ENCODE measurements at places on chromosomes 3 and 15.
A peak's percentile ranks its signal among the peaks of the same experiment; 100 is the strongest.

- DNase-seq = no peak
Measured at GRCh38 chr3:53502737-53503136, 8.3 kb downstream of the CACNA1D start.

GRCh38 chr3:62128051-62128450 lies 245.3 kb downstream of the FEZF2 start:
- no peak for DNase-seq

DNA sequence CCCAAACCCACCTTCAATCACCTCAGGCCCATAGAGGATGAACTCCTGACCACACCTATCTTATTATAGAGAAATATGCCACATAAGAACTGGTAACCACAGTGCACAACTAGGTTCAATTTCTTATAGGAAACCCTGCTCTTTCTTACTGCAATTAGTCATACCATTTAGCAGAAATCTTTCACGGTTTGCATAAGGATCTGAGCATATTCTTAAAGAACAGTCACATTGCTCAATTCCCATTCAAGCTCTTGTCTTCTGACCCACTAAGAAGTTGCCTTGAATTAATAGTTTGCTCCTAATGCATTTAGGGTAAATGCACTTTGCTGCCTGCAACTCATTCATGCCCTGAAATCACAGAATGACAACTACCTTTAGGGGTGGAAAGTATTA lies 9.2 kb downstream of the ERC2 start:
- no peak for DNase-seq

DNA sequence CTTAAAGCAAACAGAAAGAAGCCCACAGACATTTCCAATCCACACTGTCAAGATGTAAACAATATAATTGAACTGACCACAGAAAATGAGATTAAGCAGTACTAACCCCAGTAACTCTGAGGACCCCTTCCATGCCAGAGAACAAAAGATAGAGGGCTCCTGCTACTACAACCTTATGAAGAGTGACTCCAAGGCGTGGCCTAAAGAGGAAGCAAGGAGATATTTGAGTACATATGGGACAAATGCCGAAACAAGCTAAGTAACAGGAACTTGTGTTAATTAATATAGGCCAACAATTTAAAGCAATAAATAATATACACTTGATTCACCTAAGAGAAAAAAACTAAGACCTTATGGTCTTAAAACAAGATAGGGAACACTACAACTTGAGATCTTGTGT lies 25.0 kb upstream of the VPS39 start:
- no peak for DNase-seq

GRCh38 chr3:158918008-158918407 lies 116.2 kb downstream of the MFSD1 start:
- DNase-seq = peak; percentile 7

DNA sequence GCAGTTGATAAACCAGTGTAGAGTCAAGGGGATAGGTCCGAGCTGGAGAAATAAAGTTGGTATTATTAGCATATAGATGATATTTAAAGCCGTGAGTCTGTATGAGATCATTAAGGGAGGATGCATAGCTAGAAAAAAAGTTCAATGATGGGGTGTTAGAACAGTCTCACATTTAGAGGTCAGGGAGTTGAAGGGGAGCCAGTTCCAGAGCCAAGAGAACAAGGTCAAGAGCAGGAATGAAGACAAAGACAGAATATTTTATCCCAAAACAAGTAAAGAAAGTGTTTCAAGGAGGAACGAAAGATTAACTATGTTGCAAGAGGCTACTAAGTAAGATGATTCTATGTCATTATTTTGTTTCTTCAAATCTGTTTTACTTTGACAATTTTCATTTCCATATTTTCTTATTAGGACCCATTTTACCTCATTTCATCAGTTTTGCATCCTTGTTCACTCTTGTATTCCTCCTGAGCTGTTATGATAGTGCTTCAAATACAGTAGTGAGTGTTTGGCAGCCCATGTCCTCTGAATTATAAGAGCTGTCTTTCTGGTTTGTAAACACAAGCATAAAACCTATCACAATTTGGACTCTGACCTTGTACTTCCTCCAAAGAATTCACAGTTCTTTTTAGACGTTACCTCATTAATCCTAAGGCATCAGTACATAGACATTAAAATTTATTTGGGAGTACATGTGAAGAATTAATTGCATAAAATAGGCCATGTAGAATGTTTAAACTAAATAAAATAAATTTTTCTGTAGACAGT lies 695.7 kb upstream of the NECTIN3 start:
- no peak for DNase-seq

DNA sequence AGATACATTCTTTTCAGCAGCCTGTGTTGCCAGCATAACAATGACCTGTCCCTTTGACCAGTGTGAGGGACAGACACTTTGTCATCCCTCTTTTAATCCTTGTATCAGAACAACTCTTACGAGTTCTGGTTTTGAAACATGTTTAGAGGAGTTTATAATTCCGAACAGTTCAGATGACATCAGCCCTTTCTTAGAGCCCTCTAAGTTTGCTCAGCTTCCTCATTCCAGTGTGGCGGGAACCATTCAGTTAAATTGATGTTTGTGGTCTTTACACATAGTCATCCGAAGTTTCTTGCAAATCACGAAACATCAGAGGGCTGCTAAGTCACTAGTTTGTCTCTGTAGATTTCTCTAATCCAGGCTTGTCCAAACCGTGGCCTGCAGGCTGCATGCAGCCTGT lies 102.5 kb downstream of the AKAP13 start:
- DNase-seq = no peak

- no peak for DNase-seq
Measured at GRCh38 chr3:178350763-178351162, 185.5 kb upstream of the KCNMB2 start.

- no peak for DNase-seq
Measured at GRCh38 chr15:72365844-72366243, 10.0 kb downstream of the HEXA start.

DNA sequence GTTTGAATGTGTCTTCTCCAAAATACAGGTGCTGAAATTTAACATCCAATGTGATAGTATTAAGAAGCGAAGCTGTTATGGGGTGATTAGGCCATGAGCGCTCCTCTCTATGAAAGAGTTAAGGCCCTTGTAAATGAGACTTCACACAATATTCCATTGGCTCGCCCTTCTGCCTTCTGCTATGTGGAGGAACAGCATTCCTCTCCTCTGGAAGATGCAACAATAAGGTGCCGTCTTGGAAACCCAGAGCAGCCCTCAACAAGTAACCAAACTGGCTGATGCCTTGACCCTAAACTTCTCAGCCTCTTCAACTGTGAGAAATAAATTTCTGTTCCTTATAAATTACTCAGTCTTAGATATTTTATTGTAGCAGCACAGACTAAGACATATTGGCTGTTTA lies 874.6 kb downstream of the ROBO1 start:
- DNase-seq = no peak

GRCh38 chr3:127253491-127253890 lies 34.4 kb downstream of the PRR20G start:
- DNase-seq = no peak

DNA sequence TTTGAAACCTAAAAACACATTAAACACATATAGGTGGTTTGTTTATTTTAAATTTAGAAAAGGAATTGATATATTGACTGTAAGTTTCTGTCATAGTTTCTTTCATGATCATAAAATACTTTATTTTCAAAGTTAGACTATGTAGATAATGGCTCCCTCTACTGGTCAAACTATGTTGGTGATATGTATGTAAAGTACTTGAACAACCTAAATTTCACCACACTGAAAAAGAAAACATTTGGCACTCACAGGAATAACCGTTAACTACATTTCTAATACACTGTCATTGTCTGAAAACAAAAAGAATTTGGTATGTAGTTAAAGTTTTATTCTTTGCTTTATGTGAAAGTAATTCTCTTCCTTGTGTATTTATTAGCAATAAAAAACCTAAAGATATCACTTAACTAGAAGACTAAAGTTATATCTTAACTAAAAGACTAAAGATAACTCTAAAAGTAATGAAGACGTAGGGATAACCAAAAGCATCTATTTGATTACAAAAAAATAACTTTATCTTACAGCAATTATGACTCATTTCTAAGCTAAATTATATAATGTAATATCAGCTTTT lies 427.5 kb downstream of the VGLL3 start:
- no peak for DNase-seq

- peak; percentile 36 for DNase-seq
Measured at GRCh38 chr15:56919609-56920366, 1.3 kb downstream of the TCF12 start.

DNA sequence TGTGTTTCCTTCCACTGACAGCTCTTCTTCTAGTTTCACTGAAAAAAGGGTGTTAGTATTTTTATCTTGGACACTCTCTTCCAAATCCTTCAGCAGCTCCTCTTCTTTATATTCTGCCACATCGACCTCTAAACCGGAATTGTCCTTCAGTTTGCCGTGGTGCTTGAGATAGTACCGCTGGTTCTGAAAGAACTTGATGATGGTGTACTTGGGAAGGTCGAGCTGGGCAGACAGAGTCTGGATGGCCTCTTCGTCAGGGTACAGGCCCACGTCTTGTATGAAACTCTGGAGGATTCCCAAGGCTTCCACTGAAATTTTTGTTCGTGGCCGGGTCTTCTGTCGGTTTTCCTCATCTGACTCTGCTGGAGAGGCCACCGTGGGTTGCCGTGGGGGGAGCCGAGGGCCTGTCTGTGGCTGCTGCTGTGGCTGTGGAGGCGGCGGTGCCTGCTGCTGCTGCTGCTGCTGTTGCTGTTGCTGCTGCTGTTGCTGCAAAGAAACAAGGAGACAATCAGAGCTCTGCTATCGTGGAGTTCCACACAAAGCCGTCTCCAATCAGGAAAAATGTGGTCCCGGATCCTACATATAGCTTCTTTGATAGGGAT lies 75.8 kb downstream of the SATB1 start:
- DNase-seq = no peak

DNA sequence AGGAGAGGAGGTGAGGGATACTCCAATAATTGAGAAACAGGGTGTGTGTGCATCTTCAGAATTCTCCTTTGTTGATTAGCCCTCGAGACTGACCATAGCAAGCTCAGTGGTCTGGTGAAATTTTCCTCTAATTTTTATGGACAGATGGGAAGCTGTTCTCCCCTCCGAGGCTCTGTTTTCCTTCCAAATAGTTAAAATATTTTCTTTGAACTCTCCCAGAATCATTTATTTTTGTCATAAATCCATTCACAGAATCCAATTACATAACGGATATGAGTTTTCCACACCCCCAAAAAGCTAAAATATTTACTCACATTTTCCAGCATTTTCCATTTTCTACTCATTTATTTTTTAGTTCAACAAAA lies 36.5 kb downstream of the QTRT2 start:
- DNase-seq = no peak

DNA sequence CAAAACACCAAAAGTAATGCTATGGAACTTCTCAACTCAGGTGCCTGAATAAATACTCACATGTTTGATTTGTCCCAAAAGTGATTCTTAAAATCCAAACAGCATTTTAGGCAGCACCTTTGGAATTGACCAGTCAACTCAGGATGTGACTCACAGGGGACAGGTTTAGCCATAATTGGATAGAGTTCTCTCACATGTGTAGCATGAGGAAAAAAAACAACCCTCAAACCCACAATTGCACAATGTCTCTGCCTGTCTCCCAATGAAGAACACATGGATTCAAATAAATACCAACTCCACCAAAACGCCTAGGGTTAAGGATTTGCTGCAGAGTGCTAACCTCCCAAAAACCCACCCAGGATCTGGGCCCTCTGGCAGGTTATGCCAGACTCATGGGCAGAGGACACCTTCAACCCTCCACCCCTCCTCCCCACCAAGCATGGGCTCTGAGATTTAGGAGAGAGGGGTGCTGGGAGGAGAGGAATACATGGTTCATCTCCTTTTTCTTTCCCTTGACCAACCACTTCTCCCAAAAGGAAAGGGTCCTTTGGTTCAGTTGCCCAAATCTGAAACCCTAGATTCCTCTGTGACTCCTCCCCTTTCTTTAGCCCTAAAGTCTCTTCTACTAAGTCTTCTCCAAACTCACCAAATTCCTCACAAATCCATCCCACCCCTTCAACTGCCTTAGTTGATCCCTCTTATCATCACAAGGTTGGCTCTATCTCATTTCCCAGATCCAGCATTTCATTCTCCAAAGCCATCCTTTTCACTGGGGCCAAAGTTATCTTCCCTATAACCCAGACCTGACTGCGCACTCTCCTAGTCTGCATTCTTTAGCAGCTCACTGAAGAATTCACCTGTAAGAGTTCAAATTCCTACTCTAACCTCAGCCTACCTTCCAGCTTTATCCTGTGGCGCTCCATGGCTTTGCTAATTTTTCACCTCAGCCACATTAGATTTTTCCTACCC lies 7.7 kb downstream of the RYK start:
- DNase-seq = no peak

DNA sequence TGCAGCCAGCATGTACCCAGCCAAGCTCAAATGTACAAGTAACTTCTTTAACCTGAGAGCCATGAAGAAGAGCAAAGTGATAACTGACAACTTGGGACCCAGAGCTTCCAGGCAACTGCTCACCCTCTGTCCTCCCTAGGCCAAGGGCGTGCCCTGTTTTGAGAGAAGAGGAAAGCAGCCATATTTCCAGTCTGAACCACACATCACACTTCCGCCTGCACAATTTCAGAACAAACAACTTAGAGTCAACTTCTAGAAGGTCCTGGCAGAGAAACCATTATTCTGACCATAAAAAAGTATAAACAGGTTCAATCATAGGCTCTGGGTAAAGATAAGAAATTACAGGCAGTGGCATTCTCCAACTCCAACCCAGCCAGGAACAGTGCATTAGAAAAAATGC lies 50.1 kb downstream of the ITGB5 start:
- DNase-seq = no peak

All from activated naive CD8-positive, alpha-beta T cell treated with anti-CD3 and anti-CD28 coated beads, Interleukin-2, amount 50 U/mL, for 24 hours (primary cell).